ENCODE measurements at places on chromosomes 12 and 14.
A peak's percentile ranks its signal among the peaks of the same experiment; 100 is the strongest.

DNA sequence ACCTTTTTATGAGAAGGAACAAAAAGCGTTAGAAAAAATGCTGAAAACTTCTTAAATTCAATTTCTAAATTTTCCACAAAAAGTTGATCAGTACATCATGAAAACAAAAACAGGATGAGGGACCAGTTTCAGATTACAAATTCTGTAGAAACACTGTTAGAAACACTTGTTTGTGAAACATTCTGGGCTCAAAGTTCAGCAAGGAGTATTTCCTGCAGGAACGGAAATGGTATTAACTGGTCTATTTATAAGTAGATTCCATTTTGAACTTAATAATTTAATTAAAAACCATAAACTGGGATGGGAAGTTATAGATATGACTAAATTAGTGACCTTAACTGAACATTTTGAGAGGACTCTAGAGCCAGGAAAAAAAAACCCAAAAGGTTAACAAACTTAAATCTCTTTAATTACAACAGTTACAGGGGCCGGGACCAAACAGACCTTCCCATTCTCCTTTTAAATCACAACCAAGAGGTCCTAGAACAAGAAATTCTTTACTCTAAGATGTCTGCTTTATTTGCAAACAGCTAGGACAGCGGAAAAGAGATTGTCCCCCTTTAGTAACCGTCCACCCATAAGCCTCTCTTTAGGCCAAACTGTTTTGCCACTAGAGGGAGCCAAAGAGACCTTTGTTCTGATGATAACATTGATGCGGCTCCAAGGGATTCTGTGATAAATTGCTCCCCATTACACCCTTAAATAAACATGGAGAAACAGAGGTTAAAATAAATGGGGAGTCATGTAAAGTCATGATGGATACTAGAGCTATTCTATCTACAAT lies 69.0 kb upstream of the RERGL start:
- peak; percentile 60 for DNase-seq

GRCh38 chr12:56601503-56601902 lies 28.6 kb downstream of the BAZ2A start:
- DNase-seq, result peak; percentile 56

DNA sequence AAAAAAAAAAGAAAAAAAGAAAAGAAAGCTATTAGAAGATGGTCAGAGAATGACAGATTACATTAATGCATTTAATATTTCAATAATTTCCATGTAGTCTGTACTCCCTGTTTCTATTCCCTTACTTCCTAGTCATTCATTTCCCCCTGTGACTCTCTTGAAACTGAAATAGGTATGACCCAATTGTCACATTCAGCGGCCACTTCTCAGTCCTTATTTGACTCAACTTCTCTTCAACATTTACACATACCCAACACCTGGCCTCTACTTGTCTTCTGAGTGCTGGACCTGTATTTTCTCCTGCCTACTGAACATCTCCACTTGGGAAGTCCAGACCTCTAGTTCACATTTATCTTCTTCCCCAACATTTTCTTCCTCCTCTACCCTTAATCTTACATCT lies 7.2 kb downstream of the EEA1 start:
- DNase-seq, result no peak

- peak; percentile 4 for DNase-seq
These were observed 164.8 kb upstream of the NRXN3 start for GRCh38 chr14:78005325-78005724.

GRCh38 chr14:23442721-23443356 lies 7.4 kb upstream of the MYH7 start:
- DNase-seq, result no peak

DNA sequence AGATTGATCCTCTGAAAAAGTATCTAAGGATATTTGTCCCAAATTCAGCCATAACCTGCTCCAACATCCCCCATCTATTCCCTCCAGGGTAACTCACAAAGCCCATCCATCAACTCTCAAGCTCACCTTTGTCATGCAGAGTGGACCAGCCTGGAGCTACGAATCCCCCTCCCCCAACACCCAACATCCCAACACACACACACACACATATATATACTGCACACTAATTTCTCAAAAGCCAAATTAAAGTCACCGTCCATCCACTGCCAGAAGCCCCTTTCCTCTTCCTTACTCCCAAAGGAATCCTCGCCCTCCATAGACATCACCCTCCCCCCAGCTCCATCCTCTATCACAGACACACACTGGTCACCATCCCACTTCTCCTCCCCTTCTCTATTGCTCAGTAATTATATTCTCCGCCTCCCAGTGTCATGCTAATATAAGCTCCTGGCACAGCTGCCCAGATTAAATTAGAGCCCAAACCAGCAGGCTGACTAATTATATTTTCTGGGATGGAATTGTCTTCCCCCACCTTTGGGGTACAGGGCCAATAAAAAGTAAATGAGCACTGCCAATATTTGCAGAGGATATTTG lies 13.5 kb upstream of the TESPA1 start:
- no peak for DNase-seq

GRCh38 chr14:91877376-91877915 lies 10.1 kb upstream of the TC2N start:
- DNase-seq, result no peak

DNA sequence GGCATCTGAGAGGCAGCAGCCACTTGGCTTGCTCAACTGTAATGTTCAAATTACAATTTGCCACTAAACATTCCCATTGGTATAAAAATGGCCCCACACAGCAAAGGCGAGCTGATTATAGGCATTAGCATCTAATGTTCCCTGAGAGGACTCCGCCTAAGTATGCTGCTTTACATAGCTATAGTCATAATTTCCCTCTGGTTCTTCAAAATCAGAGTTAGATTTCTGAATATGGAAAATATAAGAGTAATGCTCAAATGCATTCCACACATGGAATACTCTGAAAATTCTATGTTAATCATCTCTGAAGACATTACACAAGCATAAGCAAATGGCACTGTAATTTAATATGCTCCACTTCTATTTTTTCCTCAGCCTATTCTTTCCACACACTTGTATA lies 83.7 kb upstream of the BTG1 start:
- no peak for DNase-seq

- no peak for DNase-seq
These were observed 394.3 kb downstream of the EGLN3 start for GRCh38 chr14:33556382-33557121.

- no peak for DNase-seq
These were observed 4.9 kb downstream of the ERGIC2 start for GRCh38 chr12:29376118-29376517.

GRCh38 chr12:104720339-104721038 lies 237.6 kb downstream of the SLC41A2 start:
- DNase-seq, result peak; percentile 91

- no peak for DNase-seq
These were observed 45.9 kb upstream of the BDKRB2 start for GRCh38 chr14:96158735-96159134.

GRCh38 chr14:73729556-73730265 lies 15.5 kb upstream of the PNMA1 start:
- no peak for DNase-seq

DNA sequence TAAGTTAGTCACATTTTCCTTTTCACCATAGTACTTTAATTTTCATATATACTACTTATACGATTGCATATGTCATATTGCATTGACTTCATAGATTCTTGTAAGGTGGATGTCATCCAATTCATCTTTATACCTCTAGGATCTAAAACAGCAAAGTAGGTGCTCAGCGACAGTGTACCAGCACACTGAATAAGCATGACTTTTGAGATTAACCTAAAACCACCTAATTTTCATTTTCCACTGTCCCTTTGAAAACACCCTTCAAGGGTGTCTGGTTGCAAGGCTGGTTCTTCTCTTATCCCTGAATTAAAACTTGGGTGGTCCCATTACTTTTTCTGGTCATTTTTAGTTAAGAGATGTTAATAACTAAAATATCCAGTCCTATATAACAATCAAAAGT lies 4.4 kb downstream of the GPR19 start:
- DNase-seq, result no peak

DNA sequence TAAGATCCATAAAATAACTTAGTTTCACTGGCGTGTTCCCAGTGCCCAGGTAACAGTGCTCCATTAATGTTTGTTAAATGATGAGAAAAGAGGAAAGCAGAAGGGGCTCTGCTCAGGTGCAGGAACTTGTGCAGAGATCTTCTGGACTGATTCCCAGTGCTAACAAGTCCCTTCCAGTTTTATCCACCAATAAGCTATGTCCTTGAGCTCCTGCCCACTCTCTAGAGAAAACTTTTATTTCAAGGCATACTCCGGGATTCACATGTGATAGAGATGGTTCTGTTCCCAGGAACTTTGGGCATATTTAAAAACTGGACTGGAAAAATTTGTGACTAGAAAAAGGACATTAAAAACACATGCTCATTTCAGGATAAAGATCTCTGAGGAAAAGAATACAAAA lies 1.9 kb downstream of the GYS2 start:
- no peak for DNase-seq

- DNase-seq, result no peak
These were observed 115.0 kb downstream of the TMEM132C start for GRCh38 chr12:128381946-128382345.

DNA sequence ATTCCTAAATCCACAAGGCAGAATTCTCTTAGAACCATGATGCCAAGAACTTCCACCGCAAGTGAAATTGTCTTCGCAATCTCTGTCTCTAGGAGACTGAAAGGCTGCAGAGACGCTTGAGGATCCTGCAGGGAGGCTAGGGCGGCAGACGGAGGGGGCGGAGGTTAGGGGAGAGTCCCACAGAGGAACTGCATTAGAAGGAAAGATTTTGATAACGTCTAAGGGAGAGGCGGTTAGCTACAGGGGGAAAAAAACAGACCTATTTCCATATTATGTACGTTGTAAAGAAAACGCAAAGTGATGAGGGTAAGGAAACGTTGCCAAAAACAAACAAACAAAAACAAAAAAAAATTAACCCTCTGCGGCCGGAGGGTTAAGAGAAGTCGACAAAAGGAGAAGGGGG lies 595 bp downstream of the KLHL28 start:
- DNase-seq, result peak; percentile 81

DNA sequence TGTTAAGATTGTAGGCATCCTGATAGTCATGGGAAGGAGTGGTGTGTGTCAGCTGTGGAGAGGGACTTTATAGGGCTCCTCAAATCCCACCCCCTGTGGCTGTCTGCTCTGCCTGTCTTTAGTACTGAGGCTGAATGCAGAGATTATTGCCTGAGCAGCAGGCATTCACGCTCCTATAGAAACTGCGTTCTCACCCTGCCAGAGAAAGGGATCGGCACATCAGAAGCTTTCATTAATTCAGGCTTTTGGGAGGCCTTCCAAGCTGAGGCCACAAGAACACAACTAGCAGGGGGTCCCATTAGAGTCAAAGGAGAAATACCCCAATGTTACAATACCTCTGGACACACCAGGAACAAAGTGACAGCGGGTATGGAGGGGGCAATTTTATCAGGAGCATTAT lies 12.6 kb downstream of the KCNK10 start:
- DNase-seq, result no peak

DNA sequence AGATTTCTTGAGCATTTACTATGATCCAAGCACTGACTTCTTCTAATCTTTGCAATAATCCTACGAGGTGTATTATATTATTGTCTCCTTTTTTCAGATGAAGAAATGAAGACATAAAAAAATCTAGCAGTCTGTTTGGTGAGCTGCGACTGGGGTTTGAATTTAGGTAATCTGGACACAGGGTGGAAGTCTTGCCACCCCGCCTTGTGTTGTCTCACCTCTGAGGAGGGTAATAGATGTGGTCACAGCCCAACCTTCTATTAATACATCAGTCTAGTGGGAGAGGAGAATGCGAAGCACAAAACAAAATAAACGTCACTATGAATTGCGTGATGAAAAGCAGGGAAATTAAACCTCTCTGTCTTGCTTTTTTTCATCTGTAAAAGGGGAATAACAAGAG lies 993.9 kb downstream of the VRK1 start:
- no peak for DNase-seq

DNA sequence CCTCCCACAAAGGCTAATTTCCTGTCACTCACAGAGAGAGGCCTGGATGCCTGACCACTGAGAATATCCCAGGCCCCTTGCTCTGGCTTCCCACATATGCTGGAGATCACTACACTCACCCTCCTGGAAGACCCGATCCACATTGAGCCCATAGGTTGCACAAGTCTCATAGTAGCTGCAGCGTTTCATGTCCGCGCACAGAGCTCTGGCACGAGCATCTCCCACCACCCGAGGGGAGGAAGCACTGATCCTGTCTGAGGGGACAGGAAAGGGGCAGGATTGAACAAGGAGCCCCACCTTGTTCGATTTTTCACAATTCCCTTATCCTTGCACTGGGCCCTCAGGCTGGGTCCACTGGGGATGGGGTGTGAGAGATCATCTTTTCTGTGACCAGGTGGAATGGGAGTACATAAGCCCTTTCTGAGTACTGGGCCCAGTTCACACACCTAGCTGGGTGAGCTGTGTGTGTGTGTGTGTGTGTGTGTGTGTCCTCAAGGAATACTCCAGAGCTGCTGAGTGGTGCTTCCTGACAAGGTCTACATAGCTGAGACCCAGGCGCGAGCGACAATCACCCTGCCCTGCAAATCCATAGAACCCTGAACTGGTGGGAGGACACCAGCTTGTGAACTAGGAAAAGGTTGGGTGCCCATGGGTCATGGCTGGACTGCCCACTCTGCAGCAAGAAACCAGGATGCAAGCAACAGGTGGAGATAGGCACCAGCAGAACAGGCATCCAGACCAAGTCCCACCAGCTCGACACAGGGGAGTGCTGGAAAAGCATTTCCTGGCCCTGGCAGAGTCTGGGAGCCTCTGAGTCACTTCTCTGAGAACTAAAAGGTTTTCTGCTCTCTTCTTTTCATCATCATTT lies 5.6 kb downstream of the AGAP2 start:
- no peak for DNase-seq

GRCh38 chr12:12011880-12012260 lies 58.9 kb upstream of the BCL2L14 start:
- no peak for DNase-seq

- no peak for DNase-seq
These were observed 611.3 kb upstream of the TMEM132C start for GRCh38 chr12:127655691-127656090.

- no peak for DNase-seq
These were observed 5.9 kb upstream of the MYO1A start for GRCh38 chr12:57055824-57056223.

Data from natural killer cell (primary cell).